ENCODE measurements at places on chromosomes 7 and 10.

DNA sequence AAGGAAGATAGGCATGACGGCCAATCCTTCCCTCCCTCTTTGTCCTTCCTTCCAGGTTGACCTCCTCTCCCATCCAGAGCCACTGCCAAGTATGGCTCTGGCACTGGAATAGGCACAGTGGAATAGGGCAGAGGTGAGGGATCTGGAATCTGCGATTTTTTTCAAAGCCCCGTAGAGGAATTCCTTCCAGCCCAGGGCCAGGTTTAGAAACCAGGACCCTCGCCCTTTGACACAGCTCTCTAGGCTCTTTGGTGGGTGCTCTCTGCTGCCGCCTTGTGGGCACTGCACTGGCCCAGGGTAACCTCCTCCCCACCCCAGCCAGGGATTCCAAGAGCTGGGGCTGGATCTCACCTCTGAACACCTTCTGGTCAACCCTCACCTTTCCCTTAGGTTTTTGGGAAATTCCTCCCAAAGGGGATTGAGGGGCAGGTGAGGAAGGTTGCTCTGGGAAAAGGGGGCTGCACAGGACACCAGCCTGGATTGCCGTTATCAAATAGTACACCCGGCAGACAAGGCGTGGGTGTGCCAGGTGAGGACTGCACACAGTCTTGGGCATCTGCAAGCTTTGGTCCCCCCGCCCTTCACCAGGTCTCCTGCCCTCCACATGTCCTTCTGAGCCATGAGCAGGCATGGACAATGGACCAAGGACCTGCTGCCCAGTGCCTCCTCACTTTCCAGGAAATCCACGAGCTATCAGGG is 22.8 kb downstream of the C10orf105 start:
- peak; percentile 75 for DNase-seq

DNA sequence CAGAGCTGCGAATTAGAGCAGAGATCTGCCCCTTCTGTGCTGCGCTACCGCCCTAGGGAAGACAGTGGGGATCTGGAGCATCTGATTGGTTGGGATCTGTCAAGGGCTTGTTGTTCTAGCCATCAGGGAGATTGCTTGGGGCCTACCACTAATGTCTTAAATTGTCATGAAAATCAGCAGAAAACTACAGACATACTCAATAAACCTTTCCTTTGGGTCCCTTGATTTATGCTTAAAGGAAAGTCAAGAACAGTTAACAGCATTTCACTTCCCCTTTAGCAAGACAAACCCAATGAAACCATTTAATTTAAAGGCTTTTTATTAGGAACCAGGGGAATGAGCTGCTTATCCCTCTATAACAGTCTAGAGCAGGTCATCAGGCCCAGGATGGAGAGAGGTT is 10.0 kb downstream of the SLC25A28 start:
- no peak for DNase-seq

GRCh38 chr7:155229548-155230168 is 68.0 kb upstream of the INSIG1 start:
- DNase-seq: no peak

DNA sequence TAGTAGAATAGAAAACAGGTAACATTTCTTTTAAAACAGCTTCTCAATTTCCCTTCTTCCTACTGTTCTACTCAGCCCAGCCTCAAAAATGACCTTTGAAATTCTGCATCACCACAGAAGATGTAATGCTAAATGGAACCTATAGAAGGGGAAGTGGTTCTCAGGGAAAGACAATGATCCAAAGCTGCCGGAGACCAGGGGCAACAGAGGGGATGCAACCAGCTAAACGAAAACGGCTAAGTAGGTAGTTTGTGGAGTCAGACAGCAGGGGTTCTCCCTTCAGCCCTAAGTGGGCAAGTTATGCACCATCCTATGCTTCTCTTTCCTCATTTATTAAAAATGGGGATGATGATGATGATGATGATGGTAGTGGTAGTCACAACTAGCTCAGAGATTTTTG is 214.3 kb downstream of the ELMO1 start:
- DNase-seq: no peak

DNA sequence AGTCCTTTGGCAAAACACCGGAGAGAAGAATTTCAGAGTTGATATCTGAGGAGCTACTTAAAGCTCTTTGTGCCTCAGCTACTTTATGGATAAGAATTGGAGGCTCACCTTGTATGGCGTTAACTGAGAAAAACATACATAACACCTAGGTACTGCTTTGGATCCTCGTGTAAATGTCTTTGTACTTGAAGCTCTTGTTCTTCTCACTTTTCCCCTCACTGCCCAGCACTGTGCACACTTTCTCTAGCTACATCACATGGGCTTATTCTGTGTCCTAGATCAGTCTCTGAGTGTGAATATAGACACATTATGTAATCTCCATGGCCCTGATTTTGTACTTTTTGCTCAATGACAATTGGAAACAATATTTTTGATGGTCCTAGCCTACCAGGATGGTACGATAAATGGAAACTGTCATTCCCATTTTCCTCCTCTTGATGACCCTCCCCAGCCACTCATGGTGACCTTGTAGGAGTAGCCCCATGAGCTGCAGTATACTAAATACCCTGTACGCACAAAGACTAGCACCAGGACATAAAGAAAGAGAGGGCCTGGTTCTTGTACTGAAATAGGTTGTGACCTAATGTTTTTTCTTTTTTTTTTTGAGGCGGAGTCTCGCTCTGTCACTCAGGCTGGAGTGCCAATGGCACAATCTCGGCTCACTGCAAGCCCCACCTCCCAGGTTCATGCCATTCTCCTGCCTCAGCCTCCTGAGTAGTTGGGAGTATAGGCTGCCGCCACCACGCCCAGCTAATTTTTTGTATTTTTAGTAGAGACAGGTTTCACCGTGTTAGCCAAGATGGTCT is 22.1 kb downstream of the STAMBPL1 start:
- no peak for DNase-seq

DNA sequence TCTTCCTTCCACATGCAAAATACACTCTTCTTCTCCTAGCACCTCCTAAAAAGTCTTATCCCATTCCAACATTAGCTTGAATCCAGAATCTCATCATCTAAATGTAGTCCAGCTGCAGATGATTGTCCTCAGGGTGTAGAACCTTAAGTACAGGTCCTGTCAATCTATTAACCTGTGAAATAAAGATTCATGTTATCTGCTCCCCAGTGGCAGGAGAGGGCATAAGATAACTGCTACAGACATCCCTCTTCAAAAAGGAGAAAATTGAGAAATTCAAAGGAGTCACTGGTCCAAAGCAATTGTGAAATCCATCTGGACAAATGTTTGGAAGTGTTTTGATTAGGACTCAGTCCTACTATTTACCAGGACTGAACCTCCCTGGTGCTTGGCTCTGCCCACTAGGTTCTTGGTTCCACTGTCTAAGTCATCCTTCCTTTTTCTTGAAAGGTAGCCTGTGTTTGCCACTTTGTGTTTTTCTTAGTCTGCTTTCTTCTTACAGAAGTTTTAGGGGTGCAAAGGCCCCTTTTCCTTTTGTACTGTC is 96.2 kb downstream of the ADD3 start:
- no peak for DNase-seq

DNA sequence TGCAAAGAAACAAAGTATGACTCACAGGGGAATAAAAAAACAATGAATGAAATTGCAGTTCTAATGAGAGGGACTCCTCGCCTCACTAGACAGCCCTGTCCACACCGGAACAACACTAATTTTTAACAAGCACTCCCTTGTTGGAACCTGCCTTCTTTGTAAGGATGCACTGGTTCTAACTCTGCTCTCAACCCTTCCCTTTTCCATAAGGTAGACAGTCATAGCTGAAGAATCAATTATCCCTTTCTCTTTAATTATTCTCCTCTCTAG is 65.1 kb downstream of the TSPAN12 start:
- no peak for DNase-seq

DNA sequence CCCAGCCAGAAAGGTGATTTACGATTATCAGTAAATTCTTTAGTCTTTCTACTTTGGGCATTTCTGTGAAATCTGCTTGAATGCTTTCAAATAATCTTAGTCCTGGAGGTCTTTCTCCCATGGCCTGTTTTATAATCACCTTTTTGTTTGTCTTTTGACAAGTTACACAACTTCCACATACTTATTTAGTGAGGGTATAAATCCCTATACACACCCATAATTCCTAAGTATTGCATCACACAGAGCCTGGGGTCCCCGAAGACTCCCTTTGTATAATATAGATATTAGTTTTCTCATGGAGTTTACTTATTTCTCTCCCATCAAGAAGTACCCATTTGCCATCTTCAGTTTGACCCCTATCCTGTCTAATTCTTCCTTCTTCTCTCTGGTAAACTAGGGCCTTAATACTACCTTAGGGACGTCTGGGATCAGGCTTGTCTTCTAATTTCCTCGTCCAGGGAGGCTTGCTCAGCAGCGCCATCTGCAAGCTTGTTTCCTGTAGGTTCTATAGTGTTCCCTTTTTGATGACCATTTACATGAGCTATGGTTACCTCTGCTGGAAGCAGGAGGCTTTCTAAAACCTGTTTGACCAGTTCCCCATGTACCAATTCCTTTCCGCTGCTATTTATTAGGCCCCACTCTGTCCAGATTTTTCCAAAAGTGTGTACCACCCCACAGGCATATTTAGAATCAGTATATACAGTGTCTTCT is 8.1 kb downstream of the DNAH11 start:
- peak; percentile 75 for DNase-seq

GRCh38 chr7:125547505-125547904 is 617.9 kb upstream of the POT1 start:
- DNase-seq: no peak

GRCh38 chr10:43407148-43407575 is 1.8 kb downstream of the HNRNPF start:
- DNase-seq: no peak

DNA sequence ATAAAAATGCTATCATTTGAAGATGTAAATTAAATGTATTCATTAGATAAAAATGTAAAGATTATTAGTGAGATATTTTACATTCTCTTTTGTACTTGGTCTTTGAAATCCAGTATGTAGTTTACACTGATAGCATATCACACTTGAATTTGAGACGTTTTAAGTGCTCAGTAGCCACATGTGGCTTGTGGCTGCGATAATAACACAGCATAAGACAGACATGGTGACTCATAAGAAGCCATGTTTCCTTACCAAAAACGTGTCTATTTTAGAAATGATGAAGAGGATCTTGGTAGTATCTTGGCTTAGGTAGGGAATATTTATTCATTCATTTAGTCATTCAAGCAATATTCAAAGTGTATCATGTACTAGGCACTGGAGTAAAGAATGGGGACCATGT is 149.3 kb downstream of the POU6F2 start:
- DNase-seq: no peak

GRCh38 chr7:135185471-135186260 is 15.2 kb upstream of the CYREN start:
- DNase-seq: no peak

- no peak for DNase-seq
These were observed 19.9 kb upstream of the ZEB1 start for GRCh38 chr10:31299119-31299518.

GRCh38 chr7:101701153-101701794 is 72.2 kb upstream of the MYL10 start:
- no peak for DNase-seq

GRCh38 chr7:55206235-55207029 is 158.7 kb upstream of the LANCL2 start:
- DNase-seq: no peak

GRCh38 chr7:131848033-131848432 is 291.6 kb upstream of the PODXL start:
- DNase-seq: no peak

DNA sequence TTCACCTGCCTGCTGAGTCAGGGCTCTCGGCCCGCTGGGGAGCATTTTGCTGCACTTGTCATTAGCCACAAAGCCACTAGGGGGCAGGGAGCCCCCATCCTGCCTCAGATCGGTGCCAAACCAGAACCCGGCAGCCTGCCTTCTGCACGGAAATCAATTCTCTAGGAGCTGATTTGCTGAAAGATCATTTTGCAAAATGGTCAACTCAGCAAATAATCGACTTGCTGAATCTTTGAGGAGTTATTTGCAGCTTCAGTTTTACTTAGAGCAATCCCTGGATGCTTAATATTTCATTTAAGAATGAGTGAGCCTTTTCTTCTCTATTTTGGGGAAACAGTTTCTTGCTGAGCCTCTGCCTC is 1.7 kb upstream of the GIMAP8 start:
- peak; percentile 91 for DNase-seq

- no peak for DNase-seq
These were observed 4.4 kb upstream of the IRF5 start for GRCh38 chr7:128933180-128933891.

DNA sequence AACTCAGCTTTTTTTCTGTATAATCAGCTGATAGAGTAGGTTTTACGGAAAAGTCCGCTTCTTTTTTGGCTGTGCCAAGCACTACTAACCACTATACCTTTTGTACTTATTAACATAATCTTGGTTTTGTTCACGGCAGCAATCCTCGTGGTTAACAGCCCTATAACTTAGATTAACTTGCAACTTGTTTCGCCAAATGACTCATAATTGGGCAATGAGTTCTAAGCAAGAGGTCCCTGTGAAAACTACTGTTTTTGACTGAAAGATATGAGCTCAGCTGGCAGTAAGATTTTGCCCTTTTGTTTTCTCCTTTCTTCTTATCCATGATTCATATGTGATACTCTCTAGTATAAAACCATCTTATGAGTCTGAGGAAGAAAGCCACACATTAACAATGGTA is 345.0 kb upstream of the PCDH15 start:
- DNase-seq: no peak

- no peak for DNase-seq
These were observed 13.1 kb upstream of the GPR141 start for GRCh38 chr7:37670436-37670835.

- no peak for DNase-seq
These were observed 2.7 kb downstream of the SSMEM1 start for GRCh38 chr7:130210181-130210935.

GRCh38 chr10:93412801-93413200 is 69.3 kb downstream of the MYOF start:
- DNase-seq: no peak

GRCh38 chr7:130697820-130698219 is 11.5 kb upstream of the TSGA13 start:
- DNase-seq: no peak

GRCh38 chr7:124874644-124875163 is 54.9 kb downstream of the POT1 start:
- no peak for DNase-seq
